ENCODE measurements at places on chromosomes 1 and 21.

GRCh38 chr1:12541274-12542137 lies 76.5 kb downstream of the DHRS3 start:
- no peak for DNase-seq

- DNase-seq, result no peak
Measured at GRCh38 chr1:224762701-224763100, 146.6 kb downstream of the CNIH3 start.

DNA sequence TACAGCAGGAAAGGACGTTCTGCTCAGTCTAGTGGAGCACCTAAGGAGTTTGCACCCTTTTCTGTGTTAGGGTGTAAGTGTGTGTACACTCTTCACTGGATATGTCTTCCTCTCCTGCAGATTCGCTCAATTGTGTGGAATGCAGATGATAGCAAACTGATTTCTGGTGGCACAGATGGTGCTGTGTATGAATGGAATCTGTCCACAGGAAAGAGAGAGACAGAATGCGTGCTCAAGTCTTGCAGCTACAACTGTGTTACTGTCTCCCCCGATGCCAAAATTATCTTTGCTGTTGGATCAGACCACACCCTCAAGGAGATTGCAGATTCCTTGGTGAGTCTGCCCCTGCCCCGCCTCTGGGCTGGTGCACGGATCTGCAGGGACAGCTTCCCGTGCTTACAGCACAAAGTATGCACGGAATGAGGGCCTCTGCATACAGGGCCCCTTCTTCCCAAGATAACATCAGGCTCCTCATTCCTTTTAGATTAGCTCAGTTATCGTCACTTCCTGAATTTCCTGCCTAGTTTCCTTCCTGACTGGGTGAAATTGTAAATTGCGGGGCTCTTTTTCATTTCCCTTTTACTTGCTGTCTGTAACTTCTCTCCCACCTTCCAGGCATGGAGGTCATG lies 34.6 kb downstream of the CFAP57 start:
- peak; percentile 90 for DNase-seq

- DNase-seq, result no peak
Measured at GRCh38 chr1:68358439-68358838, 91.3 kb downstream of the RPE65 start.

GRCh38 chr1:98688110-98688739 lies 26.7 kb downstream of the SNX7 start:
- no peak for DNase-seq

Data from iPS DF 19.7 (cell line).